ENCODE measurements at places on chromosomes 1 and 21.

DNA sequence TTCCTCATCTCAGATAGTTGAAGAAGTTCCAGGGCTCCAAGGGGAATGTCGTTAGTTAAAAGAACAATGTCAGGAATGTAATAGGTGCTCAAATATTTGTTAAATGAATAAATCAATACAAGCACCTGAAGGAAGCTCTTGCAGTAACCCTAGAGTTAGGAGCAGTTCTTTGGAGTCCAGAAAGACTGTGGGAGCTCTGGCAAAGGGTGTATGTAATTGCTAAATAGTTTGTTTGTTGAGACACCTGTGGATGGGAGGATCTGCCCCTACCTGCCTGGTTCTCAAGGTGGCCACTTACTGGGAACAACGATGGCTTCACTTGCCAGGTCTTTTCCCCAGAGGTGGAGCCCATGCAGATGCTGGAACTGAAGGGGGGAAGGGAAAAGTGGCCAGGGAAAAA lies 27.5 kb upstream of the JUN start:
- DNase-seq = no peak

GRCh38 chr21:42321845-42322244 lies 6.6 kb upstream of the TFF3 start:
- no peak for DNase-seq

GRCh38 chr1:91757763-91758460 lies 128.0 kb downstream of the TGFBR3 start:
- DNase-seq = no peak

- no peak for DNase-seq
Measured at GRCh38 chr1:217133958-217134856, 411.0 kb upstream of the ESRRG start.

DNA sequence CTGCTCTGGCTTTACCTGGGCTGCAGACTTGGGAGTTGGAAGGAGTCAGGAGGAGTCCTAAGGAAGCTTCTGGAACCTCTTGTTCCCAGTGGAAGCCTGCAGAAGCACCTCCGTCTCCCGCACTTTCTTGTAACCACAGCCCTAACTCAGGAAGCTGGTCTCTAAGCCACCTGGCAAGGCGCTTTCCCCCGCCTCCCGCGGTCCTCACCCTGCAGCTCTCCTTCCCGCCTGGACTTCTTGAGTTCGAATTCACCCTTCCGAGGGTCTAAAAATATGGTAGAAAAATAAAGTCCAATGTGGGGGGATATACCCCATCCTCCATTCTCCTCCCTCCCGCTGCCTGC lies 15.1 kb downstream of the PAX7 start:
- DNase-seq = no peak

- no peak for DNase-seq
Measured at GRCh38 chr1:184218458-184219075, 167.0 kb downstream of the TSEN15 start.

DNA sequence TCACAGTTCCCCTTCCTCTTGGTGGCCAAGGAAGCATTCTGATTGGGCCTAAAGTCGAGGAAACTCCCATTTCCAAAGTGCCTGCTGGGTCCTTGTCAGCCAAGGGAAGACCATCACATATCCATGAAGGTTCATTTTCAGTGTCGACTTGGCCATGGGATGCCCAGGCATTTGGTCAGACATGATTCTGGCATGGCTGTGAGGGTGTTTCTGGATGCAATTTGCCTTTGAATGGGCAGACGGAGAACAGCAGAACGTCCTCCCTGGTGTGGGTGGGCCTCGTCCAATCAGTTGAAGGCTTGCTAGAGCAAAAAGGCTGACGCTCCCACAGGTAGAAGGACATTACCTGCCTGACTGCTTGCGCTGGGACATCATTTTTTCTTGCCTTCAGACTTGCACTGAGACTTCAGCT lies 48.3 kb upstream of the LBR start:
- peak; percentile 2 for DNase-seq

GRCh38 chr1:45493116-45493697 lies 2.2 kb upstream of the TESK2 start:
- DNase-seq = peak; percentile 40

DNA sequence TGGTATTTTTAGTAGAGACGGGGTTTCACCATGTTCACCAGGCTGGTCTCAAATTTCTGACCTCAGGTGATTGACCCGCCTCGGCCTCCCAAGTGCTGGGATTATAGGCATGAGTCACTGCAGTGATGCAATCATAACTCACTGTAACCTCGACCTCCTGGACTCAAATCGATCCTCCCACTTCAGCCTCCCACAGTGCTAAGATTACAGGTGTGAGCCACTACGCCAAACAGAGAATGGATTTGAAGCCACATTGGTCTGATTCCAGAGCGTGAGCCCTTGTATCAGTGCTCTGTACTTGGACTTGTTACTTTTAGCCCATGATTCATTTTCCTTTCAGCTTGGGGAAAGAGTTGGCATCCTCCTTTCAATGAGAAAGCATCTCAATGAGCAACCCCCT lies 14.9 kb upstream of the ZNF683 start:
- no peak for DNase-seq

DNA sequence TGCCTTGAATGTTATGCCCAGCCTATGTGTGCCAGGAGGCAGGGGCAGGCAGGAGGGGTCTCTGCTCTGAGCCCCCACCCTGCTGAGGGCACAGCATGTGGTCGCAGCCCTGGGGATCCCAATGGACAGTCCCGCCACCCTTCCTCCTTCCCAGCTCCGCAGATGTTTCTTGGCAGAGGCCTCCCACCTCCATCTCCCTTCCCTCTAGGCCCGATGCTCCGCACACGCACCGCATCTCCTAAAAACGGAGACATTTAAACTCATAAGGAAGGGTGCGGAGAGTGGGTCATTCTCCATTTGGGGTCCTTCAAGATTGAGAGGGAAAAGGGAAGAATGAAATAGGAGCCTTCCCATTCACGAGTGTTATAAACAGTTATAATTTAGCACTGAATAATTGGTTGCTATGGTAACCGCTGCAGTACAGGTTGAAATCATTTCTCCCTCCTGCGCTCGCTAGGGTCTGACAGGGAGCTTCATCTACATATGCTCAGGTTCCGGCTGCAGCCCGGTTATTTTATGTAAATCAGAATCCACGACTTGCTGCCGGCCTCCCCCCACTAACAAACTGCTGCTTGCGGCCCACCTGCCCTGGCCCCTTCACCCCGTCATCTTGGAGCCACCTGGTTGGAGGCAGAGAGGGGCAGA lies 16.0 kb downstream of the CHD5 start:
- peak; percentile 38 for DNase-seq

DNA sequence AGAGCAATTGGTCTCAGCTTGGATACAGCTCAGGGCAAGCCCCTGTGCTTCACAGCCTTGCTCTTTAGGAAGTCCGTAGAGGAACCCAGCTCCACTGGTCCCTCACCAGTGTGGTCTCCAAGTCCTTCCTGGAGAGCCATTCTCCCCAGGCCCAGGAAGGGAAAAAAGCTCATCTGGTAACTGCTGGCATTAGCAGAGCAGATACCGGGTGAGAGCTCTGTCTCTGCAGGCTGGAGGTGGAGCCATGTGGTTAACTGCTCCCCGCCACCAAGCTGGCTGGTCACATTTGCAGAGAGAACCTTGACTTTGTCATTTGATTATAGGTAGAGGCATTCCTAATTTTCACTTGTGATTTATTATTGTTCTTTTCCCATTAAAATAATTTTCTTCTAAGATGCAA lies 169.6 kb downstream of the ROR1 start:
- no peak for DNase-seq

DNA sequence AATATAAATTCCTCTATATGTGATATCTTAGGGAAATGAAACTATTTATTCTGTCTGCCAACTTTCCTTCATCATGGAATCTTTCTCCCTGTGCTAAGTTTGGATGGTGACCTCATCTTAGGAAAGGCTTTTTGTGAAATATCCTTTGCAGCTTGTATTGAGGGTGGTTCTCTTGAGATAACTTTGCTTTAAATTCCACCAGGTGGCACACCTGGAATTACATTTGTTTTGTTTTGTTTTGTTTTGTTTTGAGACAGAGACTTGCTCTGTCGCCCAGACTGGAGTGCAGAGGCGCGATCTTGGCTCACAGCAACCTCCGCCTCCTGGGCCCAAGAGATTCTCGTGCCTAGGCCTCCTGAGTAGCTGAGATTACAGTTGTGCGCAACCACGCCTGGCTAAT lies 7.6 kb upstream of the CD1A start:
- no peak for DNase-seq

DNA sequence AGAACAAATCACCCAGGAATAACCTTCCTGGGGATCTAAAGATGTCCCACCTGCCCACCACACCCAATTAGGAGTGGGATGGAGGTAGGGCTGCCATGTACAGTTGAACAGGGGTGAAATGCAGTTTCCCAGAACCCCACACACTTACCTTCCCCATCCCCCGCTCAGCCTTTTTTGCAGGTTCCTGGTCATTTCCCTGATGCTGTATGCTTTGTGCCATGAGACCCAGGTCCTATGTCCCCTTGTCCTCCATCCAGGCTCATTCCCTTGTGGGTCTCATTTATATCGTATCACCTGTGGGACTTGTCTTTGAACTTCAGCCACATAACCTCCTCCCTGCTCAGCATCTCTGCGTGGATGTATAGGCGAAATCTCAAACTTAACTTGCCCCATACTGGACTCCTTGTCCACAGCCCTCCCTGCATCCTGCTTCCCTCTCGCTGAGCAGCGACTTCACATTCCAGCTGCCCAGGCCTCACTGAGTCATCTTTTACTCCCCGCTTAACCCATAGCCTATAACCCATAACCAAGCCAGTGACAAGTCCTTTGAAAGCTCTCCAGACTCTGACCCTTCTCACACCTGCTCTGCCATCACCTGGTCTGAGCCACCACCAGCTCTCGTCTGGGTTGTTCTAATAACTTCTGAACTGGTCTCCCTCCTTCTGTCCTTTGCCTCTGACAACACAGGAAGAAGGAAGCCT lies 4.7 kb downstream of the LDLRAD2 start:
- no peak for DNase-seq

DNA sequence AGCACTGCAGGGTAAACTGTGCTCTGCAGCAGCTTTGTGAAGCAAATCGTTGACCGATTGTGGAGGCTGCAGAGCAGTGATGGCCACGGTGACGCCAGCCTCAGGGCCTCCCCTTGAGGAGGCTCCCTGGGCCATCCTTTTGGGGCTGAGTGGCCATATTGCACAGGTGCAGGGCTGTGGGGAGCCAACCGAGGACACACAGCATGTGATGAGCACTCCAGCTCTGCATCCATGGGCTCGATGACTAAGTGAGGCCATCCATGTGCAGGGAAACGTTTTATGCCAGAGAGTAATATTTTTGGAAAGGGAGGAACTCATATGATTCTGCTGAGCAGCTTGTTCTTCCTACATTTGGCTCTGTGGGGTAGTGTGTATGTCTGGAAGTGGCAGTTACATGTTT lies 24.6 kb downstream of the KCNK1 start:
- DNase-seq = no peak

DNA sequence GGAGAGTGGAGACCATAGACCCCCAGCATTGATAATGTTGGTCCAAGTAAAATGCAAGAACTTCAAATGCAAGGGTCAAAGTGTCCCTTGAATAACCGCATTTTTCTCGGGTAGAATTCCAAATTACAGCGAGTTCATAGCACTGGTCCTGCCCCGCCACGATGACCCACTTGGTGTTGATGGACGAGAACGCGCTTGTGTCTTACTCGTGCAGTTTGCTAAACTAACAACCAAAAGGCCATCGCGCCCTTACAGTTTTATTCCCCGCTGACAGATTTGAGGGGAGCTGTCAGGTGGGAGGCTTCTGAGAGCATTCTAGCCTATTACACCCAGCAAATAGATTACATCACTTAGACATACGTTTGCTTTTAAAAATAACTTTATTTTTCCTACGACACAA lies 17.3 kb upstream of the TSPEAR start:
- no peak for DNase-seq

DNA sequence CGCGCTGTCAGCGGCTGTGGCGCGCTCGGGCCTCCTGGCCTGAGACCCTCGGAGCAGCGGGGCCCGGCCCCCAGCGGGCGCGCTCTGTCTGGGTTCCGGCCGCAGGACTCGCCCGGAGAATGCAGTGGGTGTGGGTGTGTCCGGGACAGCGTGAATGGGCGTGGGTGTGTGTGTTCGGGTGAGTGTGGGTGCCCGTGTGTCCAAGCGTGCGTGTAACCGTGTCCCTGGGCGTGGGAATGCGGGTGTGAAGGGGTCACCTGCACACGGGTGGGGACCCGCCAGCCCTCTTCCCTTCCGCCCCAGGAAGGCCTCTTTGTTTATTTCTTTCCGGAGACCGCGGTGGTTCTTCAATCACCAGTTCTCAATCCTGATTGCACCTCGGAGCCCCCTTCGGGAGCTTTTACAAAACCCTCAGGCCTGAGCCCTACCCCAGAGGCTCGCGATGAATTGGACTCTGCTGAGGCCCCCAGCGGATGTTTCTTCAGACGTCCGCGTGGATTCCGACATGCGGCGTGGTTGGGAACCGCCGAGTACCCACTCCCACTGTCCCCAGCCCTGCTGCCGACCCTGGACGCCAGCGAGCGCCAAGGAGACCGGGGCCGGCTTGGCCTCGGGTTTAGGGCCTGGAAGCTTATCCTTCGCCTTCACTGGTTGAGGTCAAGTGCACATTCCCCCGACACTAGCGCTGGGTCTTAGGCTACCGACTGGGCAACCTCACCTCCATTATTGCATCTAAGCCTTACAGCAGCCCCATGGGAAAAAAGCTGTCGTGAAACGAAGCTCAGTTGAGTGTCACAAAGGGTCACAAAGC lies 19.3 kb downstream of the SERTAD4 start:
- no peak for DNase-seq
